ENCODE measurements at places on chromosomes 4 and X. TPM values are rescaled to one million over a fixed set of nuclear protein-coding genes. Genes with fewer than 3 reads are reported as not detected.
A peak's percentile ranks its signal among the peaks of the same experiment; 100 is the strongest.

The DGAT2L6 gene
- not detected for total RNA-seq

- H3K4me1 ChIP-seq: no peaks in the 10 kb centered on the region
- no peak for DNase-seq
- H3K36me3 ChIP-seq: no peaks in the 10 kb centered on the region
- H3K27ac ChIP-seq: no peak overlapping the region
- H3K4me3 ChIP-seq: no peak overlapping the region
Observed at GRCh38 chrX:22467571-22467970, 194.9 kb downstream of the CBLL2 start.

The CT45A10 gene
- not detected for total RNA-seq

The TKTL2 gene
- not detected for total RNA-seq

The NSG1 gene
- 56.6 TPM for total RNA-seq

DNA sequence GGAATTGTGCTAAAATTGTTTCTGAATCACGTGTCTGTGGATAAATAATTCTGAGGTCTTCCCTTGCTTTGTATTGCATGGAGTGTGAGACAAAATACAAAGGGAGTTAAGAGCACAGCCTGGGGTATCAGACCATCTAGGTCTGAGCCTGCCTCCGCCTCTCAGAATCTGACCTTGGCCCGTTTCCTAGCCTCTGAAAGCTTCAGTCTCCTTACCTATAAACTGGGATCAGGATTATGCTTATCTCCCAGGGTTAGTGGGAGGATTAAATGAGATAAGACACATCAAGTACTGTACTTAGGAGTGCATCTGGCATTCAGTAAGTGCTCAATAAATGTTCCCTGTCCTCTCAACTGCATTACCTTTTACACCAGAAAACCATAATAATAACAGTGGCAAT, 140.6 kb upstream of the TENM3 start:
- DNase-seq: no peak
- H3K27ac ChIP-seq: no peak overlapping the region
- no peaks in the 10 kb centered on the region for H3K36me3 ChIP-seq
- H3K4me1 ChIP-seq: peaks cover 2% of the 10 kb centered on the region
- H3K4me3 ChIP-seq: no peak overlapping the region

DNA sequence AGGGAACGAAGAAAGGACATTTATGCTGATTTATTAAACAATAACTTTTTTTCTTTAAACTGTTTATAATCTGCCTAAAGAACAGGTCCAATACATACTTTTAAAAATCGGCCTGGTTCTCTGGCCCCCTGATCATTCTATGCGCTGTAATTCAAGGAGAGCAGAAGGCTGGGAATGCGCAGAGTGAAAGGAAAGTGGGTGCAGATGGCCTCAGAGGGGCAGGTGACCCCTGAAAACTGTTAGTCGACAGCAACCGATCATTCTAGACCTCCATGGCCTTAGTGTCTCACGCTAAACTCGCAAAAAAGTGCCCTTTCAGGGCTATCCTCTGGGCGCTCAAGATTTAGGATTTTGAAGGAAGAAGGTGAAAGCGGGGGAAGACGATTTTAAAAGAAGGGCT, 2.2 kb downstream of the PDE5A start:
- no peaks in the 10 kb centered on the region for H3K27me3 ChIP-seq
- H3K27ac ChIP-seq: no peak overlapping the region
- no peak for DNase-seq
- no peaks in the 10 kb centered on the region for H3K4me1 ChIP-seq
- H3K4me3 ChIP-seq: peak overlapping the region; percentile 86

DNA sequence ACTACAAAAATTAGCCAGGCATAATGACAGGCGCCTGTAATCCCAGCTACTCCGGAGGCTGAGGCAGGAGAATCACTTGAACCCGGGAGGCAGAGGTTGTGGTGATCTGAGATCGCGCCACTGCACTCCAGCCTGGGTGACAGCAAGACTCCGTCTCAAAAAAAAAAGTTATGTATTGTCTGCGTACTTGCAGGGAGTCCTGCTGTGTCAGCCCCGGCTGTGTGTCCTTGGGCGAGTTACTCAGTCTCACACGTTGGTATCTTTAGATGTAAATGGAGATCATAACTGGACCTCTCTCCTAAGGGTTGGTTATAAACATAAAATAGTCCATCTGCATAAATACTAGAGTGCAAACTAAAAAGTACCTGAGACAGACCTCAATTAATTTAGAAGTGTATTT, 22.7 kb upstream of the TBC1D14 start:
- no peaks in the 10 kb centered on the region for H3K27me3 ChIP-seq
- H3K4me3 ChIP-seq: no peak overlapping the region
- no peaks in the 10 kb centered on the region for H3K4me1 ChIP-seq
- no peaks in the 10 kb centered on the region for H3K36me3 ChIP-seq
- H3K27ac ChIP-seq: no peak overlapping the region

The PNMA6A gene
- total RNA-seq: 5.7 TPM

The SLC35A2 gene
- total RNA-seq: 21.4 TPM

DNA sequence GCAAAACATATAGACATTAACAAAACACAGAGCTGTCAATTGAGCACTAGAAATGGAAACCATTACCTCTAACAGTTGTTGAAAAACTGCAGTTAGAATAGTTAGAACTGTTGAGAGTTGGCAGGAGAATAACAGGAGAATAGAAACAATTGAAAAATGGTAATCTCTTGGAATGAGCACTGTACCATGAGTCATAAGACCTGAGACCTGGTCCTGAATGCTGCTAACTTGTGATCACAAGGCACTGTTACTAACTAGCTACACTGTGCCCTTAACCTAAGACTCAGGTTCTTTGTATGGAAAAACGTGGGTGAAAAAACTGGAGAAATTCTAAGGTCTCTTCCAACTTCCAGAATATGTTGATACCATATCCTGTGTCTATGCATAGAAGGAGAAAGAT, 29.3 kb downstream of the FAM114A1 start:
- H3K4me3 ChIP-seq: no peak overlapping the region
- DNase-seq: no peak
- no peaks in the 10 kb centered on the region for H3K27me3 ChIP-seq
- H3K4me1 ChIP-seq: no peaks in the 10 kb centered on the region

DNA sequence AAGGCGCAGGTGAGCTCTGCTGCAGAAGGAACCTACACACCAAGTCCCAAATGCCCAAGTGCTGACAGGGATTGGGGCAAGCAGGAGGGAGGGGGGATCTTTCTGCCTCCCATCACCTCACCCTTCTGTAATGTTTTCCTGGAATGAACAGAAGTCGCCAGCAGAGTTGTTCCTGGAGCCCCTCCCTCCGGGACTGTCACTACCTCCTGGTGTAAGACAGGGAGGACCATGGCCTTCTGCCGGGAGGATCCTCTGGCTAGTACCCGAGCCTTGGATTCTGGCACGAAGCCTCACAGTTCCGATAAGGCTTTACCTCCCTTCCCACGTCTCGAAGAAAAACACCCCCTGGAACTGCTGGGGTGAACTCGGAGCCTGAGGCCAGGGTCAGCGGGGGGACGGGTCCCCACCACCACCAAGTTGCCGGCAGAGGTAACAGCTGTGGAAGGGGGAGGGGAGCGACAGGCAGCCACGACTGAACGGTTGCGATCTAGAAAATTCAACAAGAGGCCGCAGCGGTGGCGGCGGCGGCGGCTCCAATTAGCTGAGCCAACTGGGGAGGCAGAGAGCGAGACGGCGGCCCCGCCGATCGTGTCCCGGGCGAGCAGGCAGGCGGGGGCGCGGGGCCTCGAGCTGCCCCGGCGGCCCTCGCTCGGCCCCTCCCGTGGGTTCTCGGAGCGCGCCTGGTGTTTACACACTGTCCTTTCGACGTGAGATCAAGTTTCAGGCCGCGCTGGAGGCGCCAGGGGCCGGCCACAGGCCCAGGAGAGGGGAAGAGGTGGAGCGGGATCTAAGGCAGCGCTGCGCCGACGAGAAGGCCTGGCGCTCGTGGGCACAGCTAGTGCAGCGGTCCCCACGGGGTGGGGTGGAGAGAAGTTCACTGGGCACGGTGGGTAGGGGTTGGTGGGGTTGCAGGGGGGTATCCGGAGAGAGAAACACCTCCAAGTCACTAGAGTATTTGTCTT, 53.7 kb upstream of the BCOR start:
- H3K27ac ChIP-seq: no peak overlapping the region
- DNase-seq: peak; percentile 49
- peak overlapping the region; percentile 29 for H3K4me3 ChIP-seq
- H3K27me3 ChIP-seq: peaks cover 56% of the 10 kb centered on the region
